Activated CD8-positive, alpha-beta memory T cell treated with anti-CD3 and anti-CD28 coated beads, Interleukin-2, amount 10 ng/mL, durations not matched to agents 7 days and 5 days (primary cell): ENCODE measurements at places on chromosomes 12 and 14. TPM values are rescaled to one million over a fixed set of nuclear protein-coding genes. Genes with fewer than 3 reads are reported as not detected.

Gene CIROP
- not detected for total RNA-seq

GRCh38 chr12:51954561-51955361 lies 3.3 kb downstream of the ACVR1B start:
- no peak for DNase-seq

DNA sequence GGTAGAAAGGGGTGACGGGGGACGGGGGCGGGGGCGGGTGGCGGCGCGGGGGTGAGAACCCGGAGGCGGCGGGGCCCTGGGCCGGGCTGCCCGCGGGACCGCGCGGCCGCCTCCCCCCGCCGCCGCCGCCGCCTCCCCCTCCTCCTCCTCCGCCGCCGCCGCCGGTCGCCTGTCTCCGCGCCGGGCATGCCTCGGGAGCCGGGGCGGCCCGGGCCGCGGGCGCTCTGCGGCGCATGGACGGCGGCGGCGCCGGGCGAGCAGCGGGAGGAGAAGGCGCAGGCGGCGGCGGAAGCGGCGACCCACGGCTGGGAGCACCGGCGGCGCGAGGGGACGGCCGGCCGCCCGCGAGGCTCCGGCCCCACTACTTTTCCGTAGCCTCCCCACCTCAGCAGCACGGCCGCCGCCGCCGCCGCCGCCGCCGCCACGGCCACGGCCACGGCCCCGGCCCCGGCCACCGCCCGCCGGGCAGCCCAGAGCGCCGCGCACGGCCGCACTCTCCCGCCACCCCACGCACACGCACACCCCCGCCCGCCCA lies at the start of gene NPAS3:
NPAS3 (plus strand) TSS at position 161 of the 535 bp plus-strand sequence.
- no peak for DNase-seq

DNA sequence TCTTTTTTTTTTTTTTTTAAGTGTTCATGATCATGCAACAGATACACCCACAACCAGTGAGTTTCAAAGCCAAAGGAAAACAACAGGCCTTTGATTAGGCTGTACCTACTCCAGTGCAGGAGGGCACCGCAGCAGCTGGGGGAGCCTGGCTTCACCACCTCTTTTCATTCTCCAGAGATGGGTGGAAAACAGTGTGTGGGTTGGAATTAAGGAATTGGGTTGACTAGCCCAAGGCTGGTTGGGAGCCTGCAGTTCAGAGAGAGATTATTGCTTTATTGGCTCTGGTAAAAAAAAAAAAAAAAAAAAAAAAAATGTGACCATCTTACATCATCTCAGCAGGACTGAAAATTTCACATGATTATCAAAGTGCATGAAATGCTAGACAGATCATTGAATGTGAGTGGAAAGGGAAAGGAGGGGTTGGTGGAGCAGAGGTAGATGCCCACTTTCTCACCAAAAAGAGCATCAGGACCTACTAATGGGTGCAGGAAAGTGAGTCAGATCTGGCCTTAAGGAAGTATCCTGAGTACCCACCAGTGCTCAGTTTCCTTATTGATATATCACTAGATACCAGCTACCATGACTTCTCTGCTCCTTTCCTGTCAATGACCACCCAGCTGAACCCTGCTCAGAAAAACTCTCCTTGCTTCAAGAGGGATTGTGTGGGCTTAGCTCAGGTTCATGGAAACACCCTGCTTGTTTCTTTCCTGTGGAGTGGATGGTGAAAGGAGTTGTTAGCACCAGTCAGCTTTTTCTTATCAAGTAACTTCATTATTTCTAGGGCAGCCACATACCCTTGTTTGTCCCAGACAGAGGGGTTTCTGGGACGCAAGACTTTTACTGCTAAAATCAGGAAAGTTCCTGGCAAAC lies 54.8 kb upstream of the DYRK2 start:
- DNase-seq: no peak

DNA sequence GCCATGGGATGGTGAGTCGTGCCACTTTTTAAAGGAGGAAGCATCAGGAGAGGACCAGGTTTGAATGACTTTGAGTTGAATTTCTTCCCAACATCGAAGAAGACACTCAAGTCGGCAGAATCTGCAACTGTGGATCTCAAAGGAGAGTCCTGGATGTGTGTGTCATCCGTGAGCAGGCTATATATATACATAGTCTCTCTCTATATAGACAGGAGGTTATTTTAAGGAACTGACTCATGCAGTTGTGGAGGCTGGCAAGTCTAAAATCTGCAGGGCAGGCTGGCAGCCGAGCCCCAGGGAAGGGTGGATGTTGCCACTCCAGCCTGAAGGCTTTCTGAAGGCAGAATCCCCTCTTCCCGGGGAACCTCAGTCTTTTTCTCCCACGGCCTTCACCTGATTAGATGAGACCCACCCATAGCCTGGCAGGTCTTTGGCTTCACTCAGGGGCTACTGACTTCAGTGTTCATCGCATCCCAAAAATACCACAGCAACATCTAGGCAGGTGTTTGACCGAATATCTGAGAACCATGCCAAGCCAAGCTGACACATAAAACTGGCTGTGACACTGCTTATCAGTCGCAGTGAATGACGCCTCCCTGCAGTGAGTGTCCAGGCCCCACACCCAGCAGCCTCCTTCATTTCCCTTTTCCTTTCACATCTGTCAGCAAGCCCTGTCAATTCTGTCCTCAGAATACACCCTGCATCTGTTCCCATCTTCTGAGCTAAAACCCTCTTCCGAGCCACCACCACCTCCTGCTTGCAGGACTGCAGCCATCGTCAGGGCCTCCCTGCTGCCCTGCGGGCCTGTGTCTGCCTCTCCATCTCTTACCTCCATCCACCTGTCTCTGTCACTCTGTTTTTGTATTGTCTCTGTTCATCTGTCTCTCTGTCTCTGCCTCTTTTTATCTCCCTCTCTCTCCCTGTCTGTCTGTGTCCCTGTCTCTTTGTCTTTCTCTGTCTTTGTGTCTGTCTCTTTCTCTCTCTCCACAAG lies 54.0 kb downstream of the ZNF664 start:
- no peak for DNase-seq
